NCI-H526 (cell line): ENCODE measurements at places on chromosomes 4 and X.

DNA sequence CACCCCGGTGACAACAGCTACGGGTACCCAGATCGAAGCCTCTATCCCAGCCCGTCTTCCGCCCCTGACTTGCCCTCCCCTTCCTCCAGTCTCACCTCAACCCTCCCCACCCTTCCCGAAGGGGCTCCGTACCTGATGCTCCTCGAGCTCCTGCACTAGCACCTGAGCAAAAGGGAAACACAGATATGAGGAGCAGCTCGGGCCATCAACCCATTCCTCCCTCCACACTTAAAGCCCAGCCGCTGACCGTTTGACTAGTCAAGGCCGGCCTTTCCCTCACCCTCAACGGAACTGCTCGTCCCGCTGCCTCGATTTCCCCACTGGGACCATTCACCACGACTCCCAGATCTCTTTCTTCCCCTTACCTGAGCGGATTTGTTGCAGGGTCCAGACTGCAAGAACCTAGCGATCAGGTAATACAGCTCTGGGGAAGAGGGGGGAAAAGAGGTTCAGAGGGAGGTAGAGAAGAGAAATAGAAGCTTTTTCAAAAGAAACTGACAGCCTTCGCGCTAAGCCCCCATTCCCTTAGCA, 731 bp downstream of the BRWD3 start:
- DNase-seq = peak; percentile 53

- peak; percentile 9 for DNase-seq
These were observed 13.0 kb downstream of the PPP1R3F start for GRCh38 chrX:49282647-49283011.

DNA sequence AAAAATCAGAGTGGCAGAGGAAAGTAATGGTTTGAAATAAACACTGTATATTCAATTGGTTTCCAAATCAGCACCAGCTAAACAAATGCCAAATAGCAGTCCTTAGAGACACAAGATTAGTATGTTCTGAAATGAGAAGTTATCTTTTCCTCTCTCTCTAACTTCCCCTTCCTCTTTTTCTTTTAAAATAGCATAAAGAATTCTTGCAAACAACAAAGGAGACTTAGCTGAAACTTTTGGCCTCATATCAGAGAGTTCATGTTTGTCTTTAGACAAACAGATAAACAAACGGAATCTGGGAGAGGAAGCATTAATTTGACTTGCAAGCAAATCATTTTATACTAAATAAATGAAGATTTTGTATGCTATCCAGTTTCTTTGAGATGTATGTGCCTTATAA, 399.0 kb downstream of the GBA3 start:
- no peak for DNase-seq

DNA sequence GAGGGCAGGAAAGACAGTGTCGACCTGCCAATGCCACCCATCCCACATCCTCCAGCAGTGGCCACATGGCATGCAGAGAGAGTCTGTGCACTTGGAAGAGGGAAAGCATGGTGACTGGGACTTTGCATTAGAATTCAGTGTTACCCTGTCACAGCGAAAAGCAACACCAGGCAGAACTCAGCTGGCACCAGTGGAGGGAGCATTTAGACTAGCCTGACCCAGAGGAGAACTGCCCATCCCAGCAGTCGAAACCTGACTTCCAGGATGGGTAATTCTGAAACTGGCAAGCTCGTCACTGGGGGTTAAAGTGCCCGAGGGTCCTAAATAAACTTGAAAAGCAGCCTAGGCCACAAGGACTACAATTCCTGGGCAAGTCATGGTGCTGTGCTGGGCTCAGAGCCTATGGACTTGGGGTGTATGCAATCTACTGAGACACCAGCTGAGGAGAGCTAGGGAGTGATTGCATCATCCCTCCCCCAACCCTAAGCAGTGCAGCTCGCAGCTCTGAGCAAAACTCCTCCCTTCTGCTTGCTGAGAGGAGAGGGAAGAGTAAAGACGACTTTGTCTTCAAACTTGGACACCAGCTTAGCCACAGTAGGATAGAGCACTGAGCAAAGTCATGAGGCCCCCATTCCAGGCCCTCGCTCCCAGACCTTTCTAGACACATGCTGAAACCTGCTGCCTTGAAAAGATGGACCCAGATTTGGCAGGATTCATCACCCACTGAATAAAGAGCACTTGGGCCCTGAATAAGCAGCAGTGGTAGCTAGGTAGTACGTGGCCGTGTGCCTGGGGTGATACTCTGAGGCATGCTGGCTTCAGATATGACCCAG, 68.8 kb downstream of the DDX60L start:
- no peak for DNase-seq

DNA sequence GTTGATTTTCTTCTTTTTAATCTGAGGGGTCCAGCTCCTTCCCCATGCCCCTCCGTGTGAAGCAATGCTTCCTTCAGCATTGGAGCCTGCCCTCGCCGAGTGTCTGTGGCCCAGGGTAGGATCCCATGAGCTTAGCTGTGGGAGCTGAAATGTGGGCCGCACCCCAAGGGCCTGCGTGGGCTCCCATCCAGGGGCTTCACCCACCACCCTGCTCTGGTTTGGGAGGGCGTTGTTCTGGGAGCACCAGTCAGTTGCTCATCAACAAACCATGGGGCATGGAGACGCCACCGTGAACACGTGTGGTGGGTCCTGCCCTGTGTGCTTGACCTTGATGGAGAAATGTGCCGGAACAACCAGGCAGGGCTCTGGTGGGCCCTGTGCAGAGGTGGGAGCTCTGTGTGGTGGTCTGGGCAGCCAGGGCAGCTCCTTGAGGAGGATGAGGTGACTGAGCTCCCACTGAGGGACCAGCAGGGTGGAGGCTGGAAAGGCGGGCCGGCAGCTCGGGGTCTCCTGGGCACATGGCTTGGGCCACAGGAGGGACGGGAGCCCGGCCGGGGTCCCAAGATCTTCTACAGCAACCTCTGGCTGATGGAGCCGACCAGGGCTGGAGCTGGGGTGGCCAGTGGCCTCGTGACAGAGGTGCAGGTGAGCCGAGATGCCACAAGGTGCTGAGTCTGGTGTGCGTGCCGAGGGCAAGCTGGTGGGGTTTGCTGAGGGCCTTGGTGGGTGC, 39.6 kb upstream of the NKX1-1 start:
- no peak for DNase-seq

DNA sequence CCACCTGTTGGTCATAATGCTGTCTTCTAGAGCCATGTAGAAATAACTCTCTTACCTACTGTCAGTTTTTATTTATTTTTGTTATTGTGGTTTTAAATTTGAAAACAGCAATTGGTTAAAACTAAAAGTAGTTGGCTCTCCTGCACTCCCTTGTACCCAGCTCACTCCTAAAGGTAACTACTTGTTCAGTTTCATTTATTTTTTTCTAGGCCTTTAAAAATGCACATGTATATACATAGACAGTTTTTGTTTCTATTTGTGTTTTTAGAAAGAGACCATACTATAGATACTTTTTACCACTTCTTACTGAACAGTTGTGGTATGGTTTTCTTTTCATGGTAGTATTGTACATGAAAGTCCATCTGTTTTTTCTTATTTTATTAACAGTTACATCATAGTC, 16.8 kb downstream of the SMAD1 start:
- no peak for DNase-seq

- DNase-seq = no peak
These were observed 1305.8 kb downstream of the PCDH7 start for GRCh38 chr4:32025851-32026459.
